PC-3 (cell line): ENCODE measurements at places on chromosomes 16 and 17. TPM values are rescaled to one million over a fixed set of nuclear protein-coding genes. Genes with fewer than 3 reads are reported as not detected.

GRCh38 chr16:8342276-8342675 lies 248.0 kb downstream of the TMEM114 start:
- no peak for DNase-seq

DNA sequence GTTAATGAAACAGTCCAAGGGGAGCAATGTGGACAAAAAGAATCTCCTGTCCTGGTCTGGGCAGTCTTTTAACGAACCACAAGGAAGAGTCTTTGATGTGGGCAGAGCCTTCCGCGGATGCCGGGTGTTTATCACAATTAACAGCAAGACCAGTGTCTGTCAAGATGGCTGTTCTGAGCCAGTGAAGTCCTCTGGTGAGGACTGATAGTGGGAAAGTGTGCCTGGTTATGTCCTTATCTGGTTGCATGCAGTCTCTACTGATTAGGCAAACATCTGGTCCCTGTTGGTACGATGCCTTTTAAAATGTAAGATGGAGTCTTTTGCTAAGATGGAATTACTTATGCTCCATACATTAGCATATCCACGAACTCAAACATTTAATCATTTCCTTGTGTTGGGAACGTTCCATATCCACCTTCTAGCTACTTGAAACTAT lies 88.5 kb downstream of the ZNF18 start:
- no peak for DNase-seq

AHSP gene
- total RNA-seq: not detected in 2 replicates

GRCh38 chr16:90012991-90013745 lies 6.1 kb downstream of the DBNDD1 start:
- no peak for DNase-seq

- no peak for DNase-seq
Observed at GRCh38 chr16:85113168-85113733, 979 bp upstream of the CIBAR2 start.

- DNase-seq: no peak
Observed at GRCh38 chr16:87002717-87003413, 314.3 kb downstream of the C16orf95 start.

- no peak for DNase-seq
Observed at GRCh38 chr16:73399997-73400396, 352.1 kb upstream of the ZFHX3 start.

DNA sequence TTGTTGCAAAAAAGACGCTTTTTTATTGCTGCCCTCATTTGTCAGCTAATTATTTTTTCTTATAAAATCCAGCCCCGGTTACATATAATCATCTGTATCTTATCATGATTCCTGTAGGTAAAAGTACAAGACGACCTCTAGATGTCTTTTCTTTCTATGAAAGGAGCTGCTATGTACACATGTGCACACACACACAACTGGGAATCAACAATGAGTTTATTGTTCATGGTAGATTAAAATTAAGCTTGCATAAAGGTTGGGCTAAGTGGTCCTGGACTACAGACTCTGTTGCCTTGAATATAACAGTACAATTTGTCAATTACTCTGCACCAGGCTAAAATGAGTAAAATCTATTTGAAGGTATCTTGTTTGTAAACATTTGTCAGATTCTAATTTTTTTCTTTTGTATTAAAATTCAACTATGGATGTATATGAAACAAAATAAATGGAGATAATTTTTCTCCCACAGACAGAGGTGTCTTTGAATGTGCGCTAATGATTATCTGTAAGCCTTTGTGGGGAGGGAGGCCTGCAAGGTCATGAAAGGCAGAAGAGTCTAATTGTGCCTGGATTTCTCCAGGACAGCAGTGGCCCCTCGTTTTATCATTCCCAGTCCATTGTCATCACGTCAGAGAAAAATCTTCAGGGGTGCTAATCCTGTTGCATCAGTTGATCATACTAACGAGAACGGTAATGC lies 13.4 kb downstream of the C17orf58 start:
- no peak for DNase-seq

DNA sequence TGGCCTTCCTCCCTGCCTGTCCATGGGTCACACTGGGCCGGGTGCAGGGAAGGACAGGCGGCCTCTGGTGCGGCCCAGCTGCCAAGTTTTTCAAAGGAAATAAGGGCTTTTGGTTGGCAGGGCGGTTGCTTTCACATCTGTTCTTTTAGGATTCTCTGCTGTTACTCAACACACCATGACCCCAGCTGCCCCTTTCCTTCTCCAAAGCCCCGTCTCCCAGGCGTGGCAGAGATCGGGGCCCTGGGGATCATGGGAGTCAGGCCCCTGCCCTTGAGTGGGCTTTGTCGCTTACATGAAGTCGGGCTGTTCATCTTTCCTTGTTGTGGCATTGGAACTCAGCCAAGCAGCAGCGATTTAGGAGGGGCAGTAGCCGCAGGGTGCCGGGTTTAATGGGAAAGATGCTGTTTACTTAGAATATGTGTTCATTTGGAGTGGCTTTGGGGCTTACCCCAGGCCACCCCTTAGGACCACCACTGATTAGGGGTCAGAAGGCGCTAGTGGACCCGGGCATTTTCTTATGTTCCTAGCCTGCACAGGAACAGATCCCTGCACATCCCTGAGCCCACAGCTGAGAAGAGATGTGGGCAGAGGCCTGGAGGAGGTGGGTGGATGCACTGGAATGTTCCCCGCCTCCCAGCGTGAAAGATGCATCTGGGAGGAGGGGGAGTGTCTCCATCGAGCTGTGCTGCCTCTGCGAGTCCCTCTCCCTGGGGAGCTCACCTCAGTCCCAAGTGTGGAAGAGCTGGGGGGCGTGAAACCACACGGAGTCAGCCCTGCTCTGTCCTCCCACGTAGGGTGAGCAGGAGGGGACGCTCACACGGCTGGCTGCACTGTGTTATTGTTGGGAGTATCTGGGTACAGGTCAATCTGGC lies 6.8 kb upstream of the ADCY7 start:
- DNase-seq: no peak

CACNG5 gene
- not detected in 2 replicates for total RNA-seq
